ENCODE measurements at places on chromosomes 5 and 9.
A peak's percentile ranks its signal among the peaks of the same experiment; 100 is the strongest.

- DNase-seq, result peak; percentile 53
Measured at GRCh38 chr9:37324691-37325490, 97.6 kb upstream of the GRHPR start.

GRCh38 chr5:159098603-159099436, 896 bp downstream of the EBF1 start:
- peak; percentile 39 for DNase-seq

DNA sequence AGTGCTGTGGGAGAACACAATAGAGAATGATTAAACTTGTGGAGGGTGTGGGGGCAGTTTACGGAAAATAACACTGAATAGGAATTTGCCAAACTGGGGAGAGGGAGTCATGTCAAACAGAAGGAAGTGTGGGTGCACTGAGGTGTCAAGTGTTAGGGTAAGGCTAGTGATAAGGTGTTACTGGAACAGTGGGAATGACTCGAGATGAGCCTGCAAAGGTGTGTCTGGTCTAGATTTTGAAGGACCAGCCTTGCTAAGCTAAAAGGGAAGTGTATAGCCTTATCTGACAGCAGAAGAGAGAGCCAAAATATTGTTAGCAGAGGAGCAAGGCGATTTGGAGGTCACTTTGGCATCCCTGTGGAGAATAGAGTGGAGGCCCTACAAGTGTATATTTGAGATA, 4.2 kb downstream of the CNOT6 start:
- no peak for DNase-seq

DNA sequence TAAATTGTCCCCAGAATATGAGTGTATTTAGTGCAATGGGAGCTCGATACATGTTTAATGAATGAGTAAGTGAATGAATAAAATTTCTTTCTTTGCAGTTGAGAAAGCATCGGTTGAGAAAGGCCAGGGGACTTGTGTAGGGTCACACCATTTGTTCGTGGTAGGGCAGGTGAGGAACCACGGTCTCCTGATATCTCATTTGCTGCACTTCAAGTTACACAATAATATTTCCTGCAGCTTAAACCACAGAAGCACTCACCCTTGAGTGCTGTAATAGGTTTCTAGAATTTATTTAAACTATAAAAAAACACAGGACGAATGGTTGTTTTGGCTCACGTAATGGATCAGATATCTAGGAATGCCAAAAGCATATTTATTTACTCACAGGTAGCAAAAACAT, 429.8 kb downstream of the SPATA31D1 start:
- DNase-seq, result no peak

DNA sequence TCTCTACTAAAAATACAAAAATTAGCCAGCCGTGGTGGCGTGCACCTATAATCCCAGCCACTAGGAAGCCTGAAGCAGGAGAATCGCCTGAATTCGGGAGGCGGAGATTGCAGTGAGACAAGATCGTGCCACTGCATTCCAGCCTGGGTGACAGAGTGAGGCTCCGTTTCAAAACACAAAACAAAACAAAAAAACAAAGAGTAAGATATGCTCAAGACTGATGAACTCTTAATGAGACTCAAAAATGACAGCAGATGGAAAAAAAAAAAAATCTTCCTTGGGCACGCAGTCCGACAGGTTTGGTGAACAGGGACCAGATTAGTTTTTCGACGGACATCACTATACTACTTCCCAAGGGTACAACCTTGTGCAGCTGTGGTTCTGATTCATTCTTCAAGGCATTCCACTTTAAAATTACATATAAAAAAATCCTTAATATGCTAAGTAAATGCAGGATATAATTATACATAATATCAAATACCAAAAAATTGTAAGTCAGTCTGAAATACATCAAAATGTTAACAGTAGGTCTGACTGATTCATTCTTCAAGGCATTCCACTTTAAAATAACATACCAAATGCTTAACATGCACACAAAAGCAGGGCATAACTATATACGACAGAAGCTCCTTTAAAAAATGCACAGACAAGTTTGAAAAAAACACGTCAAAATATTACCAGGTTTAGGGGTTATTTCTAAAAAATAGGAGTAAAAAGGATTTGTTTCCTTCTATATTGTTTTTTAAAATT, 12.3 kb downstream of the PSIP1 start:
- no peak for DNase-seq

- no peak for DNase-seq
Measured at GRCh38 chr5:1731091-1731639, 68.5 kb downstream of the MRPL36 start.

GRCh38 chr9:73743826-73744225, 592.2 kb downstream of the ANXA1 start:
- DNase-seq, result no peak

GRCh38 chr9:133726401-133727276, 11.5 kb downstream of the SARDH start:
- peak; percentile 41 for DNase-seq

DNA sequence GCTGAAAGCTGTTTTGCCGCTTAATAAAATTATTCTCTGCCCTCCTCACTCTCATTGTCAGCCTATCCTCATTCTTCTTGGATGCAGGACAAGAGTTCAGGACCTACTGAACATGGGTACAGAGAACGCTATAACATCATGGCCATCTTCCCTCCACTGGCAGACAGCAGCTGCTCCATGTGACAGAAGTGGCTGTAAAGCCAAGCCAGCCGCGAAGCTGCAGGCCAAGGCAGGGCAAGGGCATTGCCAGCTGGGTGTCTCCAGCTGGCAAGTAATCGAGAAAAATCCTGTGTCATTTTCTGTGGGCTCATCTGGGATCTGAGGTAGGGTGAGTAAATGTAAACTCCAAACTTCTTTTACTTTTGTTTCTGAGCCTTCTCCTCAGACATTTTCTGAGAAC, 84.8 kb downstream of the SLC25A46 start:
- DNase-seq, result no peak

GRCh38 chr5:80216753-80217596, 38.9 kb downstream of the SERINC5 start:
- DNase-seq, result no peak

DNA sequence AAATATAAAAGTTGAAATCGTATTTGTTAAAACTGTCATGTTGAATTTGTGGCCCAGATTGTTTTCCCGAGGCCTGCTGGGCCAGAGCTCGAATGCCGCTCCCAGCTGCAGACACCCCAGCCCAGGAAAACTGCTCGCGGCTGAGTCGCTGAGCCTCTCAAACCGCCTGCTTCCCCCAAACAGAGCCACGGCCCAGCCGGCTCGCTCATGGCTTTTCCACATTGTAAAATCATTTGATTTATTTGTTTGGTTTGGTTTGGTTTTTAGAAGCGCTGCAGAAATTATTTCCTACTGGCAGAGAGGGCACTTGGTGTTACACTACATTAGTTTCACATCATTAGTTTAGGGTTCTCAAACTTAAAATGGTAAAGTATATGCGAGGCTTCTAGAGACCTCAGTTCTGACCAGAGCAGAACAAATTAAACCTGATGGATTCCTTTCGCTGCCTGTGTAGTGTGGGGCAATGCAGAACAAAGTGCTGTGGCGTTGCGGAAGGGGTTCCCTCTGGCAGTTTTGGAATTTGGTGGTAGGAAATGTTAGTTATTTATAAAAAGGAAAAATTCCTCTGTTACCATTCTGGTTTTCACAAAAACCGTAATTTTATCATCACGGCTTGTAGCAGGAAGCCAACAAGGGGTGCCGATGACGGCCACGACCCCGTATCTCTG, 156.5 kb upstream of the PITX1 start:
- DNase-seq, result no peak
